ENCODE measurements at places on chromosomes 1 and 21.

DNA sequence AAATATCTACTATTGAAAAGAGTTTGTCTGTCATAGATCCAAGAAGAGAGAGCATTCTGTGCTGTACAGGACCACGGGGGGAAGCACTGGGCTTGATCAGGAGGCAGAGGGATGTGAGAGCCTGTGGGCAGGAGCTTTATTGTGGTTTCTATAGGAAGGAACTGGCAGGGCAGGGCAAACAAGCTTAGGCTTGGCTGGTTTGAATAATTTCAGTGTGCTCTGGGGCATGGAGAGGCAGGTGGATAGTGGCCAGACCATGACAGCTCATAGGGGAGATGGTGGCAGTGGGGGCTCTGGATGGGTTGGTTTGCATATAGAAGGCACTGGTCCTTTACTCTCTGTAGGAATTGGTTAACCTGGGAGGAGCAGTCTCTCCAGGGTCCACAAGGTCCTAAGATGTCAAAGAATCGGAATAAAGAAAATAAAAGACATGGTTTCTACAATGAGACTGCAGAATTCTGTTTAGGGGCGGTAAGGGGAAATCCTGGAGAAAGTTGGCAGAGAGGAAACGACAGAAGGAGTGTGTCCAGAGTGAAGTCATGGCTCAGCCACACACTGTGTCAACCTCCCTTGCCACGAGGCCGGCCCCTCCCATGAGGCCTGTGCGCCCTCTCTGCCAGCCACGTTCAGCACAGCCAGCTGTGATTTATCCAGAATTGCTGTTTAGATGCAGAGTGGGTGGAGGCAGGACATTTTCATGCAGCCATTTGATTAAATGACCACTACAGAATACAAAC is 81.7 kb upstream of the PGBD5 start:
- no peak for DNase-seq

- no peak for DNase-seq
These were observed 158.1 kb upstream of the C1orf174 start for GRCh38 chr1:4058122-4058521.

DNA sequence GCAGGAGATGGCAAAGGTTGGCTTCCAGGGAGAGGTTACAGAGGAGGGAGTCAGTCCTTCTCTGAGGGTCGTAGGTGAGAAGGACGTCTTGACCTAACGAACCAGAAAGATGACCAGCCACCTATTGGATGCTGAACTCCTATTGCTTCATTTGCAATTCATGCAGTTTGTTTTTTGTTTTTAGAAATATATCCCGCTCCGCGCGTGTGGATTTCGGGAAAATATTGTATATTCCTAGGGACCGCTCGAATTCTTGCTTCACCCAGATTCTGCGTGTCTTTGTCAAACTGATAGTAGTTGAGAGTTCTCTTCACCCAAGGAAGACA is 564 bp downstream of the DISP1 start:
- no peak for DNase-seq

DNA sequence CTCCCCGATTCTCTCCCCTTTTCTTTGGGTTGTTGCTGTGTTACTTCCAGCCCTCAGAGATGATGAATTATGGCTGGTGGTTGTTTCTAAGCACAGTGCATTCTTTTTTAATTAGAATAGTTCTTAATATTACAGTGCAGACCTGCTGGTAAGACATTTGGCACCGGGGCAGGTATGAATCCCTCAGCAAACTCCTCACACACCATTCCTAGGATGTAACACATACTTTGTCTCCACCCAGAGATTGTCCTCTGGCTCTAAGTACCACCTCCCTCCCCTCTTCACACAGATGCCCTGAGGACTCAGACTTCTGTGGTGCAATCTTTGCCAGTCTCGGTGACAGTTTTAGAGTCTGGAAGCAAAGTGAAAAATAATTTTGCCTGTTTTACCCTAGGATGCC is 143.1 kb downstream of the HLX start:
- DNase-seq = no peak

DNA sequence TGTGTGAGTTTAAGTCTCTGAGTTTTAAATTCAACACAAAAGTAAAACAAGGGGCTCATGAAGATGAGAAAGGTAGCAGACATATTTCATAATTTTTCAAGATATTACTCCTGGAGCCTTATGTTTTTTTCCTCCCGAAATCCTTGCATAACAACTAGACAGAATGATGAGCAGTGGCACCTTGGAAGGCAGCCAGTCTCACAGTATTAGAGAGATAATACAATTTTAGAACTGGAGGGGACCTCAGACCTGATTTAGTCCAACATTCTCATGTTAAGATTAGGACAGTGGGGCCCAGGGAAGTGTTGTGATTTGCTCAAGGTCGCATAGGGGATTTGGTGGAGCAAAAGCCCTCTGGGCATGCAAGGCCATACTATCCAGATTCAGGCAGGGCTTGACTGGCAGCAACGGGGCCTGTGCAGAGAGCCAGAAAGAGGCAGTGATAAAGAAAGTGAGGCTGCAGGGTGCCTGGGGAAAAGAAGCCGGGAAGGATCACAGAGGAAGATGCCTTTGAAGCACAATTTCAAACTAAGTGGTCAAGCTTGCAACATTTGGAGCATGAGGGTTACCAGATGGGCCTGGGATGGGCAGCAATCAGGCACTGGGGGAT is 31.4 kb upstream of the BCL9 start:
- no peak for DNase-seq

GRCh38 chr1:186183970-186184628 is 191.0 kb downstream of the TPR start:
- no peak for DNase-seq

DNA sequence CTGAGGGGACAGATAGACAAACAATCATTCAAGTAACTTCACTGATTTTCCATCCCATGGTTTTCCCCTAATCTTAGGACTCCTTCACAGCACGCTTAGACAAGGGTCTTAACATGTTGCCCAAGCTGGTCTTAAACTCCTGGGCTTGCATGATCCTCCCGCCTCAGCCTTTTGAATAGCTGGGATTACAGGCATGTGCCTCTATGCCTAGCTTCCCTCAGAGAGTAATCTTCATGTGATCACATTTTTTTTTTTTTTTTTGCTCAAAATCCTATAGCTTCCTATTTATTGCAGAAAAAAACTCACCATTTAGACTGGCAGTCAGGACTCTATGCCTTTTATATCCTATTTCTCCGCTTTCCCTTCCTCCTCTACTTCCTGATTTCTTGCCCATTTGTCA is 90.4 kb upstream of the DPH5 start:
- no peak for DNase-seq

DNA sequence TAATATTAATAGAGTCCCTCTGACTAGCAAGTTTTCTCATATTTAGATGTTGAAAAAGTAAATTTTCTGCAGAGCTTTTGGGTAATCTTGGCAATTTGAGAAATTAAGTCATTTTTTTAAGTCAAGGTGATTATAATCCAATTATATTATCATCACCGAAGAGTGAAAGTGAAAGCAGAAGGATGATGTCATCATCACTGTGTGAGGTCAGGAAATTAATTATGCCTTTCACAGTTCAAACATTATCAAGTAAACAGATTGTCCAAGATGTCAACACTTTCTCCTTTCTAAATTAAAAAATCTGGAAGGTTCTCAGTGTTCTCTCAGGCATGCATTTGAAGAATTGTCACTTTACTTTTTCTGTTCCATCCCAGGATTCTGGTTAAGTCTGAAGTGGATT is 296.0 kb downstream of the TBX15 start:
- DNase-seq = no peak

DNA sequence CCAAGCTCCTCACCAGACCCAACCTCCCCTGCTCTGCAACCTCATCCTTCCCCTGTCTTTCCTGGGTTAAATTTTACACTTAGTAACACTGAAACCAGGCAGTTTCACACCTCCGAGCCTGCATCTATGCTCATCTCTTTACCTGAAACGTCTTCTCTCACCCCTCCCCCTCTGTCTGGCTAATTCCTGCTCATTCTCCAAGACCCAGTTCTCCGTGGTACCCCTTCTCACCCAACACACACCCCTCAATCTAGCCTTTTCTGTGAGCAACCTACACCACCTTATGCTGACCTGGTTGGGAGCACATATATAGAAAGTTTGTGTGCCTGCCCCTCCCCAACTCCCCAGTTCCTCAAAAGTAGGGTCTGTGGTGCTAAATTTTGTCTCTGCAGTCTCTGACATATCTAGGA is 3.7 kb upstream of the KIAA1614 start:
- DNase-seq = no peak

- DNase-seq = no peak
These were observed 2085.0 kb downstream of the NCAM2 start for GRCh38 chr21:23083242-23083641.

DNA sequence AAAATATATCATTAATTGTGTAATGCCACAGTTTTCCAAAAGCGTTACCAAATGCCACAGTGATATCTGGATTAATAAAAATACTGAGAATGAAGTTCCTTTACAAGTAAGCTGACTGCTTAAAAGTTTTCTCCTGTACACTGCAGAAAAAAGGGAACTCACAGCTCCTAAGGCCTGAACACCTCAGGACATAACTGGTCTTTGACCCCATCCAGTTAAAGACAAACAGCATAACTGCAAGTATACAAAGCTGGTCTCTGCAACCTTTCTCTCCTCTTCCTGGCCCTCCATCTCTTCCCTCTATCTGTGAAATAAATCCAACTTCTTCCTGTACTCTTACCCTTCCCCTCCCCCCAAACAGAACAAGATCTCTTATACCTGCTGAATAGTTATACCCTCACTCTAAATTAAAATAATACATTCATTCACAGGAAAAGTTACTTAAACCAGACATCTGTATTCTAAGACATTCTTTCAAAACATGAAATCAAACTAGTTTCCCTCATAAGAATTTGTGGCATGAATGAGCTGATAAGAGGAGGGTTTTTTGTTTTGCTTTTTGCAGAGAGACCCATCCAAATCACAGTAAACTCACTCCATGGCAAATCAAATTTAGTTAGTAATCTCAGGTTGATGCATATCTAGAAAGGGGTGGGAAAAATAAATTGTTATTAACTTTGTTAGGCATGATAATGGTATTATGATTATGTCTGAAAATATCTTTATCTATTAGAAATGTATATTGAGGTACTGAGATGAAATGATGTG is 2.9 kb downstream of the DIPK1A start:
- no peak for DNase-seq

DNA sequence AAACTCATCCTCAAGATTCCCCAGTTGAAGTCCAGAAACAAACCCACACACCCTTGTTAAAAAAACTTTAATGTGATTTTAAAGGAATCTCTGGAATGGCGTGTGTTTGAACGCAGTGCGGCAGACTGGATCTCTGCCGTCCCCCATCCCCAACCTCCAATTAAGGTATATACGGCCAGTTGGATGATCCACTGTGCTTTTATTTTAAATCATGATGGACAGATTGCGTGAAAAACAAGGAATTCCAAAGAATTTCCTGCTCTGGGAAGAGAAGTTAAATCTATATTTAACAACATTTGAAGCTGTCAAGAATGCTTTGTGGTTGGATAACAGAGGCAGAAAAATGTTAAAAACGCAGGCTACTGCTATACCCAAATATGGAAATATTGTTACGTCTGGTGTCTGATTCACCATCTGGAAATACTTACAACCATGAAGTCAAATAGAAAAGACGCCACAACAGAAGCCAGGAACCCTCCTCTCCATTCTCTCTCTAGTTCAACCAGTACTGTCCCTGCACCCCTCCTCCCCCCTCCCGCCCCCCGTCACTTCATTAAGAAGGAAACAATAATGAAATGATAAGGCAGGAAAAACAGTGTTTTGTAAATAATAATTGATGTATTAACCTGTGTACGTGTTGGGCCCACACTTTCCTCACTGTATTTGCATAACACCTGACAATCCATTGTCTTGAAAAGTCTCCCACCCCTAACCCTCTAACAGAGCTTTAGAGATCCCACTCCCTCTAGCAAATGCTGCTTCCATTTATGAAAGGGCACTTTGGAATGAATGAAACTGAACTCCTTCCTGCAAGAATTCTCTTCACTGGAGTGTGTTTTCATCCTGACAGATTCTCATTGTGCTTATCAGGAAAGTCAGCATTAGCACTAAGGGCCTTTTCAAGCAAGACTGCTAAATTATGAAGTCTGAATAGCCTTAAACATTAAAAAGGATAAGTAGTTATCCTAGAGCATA is 2.0 kb upstream of the CCN1 start:
- DNase-seq = no peak

DNA sequence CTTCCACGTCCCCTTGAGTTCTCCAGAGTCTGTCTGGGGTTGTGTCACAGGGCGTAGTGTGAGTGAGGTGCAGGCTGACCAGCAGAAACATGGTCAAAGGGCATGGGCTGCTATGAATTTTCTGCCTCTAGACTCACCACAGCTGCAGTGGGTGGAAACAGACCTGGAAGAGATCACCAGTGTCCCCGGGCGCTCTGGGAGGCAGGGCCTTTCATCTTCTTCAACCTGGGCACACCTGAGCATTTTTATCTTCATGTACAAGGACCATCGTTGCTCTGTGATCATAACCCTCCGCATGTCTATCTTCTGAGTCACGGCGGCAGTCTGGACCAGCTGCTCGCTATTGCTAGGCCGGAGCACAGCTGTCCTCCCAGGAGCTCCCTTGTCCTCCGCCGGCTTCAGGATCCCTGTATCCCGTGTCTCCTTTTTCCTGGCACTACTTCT is 29.6 kb downstream of the DEGS1 start:
- DNase-seq = no peak

DNA sequence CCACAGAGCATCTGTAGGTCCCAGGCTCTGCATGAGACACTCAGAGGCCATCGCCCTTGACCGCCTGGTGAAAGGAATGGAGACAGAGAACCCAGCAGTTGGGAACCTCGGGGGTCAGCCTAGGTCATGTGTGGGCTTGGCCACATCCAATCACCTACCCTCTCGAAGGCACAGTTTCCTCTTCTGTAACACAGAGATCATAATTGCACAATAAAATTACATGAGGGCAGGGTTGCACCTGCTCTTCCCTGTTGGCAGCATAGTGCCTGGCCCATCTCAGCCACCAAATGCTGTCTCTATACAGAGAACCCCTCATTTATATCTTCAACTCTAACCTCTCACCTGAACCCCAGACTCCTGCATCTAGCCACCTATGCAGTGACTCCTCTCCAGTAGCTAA is 418.1 kb upstream of the VAMP3 start:
- DNase-seq = no peak

- DNase-seq = no peak
These were observed 185.6 kb upstream of the NRIP1 start for GRCh38 chr21:15250384-15250783.

DNA sequence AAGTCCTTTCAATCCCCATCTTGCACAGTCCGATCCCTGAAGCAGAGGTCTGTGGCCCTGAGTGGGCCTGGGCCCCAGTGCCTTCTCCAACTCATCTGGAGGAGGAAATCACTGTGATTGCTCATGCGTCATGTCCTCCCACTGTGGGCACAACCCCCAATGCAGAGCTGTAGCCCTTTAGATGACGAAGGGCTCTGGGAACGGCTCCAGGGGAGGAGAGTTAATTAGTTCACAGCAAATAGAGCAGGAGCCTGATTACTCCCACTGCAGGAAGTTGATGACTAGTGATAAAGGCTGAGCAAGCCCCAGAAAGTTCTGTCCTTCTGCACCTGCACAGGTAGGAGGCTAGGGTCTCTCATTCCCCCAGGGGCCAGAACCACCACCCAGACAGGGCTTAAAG is 111.5 kb downstream of the CCDC185 start:
- no peak for DNase-seq
